ENCODE measurements at places on chromosomes 2 and 18.

GRCh38 chr2:28457237-28457636, 38.6 kb upstream of the PLB1 start:
- DNase-seq: no peak

DNA sequence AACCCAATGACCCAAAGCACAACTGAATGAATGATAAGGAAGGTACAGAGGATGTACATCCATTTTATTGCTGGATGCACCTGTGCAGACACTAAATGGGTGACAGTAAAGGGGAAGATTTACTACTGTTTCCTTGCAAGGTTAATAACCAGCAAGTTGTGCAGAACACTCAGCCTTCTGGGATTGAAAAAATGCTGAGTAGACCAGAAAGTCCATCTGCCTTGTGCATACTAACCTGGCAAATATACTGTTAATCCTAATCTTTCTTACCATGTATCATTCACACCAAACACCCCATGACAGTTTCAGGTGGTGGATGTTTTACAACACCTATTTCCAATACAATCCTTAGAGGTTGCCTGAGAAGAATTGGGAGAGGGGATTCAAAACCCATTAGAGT, 814.1 kb upstream of the NRXN1 start:
- DNase-seq: no peak

GRCh38 chr18:61471942-61472341, 138.7 kb downstream of the CDH20 start:
- no peak for DNase-seq

DNA sequence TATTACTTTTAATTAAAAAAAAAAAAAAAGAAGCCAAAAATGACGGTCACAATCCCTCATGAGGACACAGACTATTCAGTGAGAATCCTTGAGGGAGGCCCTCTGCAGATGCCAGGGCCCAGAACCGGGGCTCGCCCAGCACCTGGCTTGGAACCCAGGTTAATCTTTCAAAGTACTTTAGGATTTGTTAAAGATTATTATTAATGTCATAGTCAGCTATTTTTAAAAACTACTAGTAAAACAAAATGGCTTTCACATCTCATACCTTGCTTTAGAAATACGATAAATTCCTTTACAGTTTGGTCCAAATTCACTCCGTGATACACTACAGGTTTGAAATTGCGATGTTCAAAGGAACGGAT, 27.1 kb downstream of the C2orf76 start:
- no peak for DNase-seq

- no peak for DNase-seq
Observed at GRCh38 chr2:108069515-108070310, 83.4 kb downstream of the SLC5A7 start.

DNA sequence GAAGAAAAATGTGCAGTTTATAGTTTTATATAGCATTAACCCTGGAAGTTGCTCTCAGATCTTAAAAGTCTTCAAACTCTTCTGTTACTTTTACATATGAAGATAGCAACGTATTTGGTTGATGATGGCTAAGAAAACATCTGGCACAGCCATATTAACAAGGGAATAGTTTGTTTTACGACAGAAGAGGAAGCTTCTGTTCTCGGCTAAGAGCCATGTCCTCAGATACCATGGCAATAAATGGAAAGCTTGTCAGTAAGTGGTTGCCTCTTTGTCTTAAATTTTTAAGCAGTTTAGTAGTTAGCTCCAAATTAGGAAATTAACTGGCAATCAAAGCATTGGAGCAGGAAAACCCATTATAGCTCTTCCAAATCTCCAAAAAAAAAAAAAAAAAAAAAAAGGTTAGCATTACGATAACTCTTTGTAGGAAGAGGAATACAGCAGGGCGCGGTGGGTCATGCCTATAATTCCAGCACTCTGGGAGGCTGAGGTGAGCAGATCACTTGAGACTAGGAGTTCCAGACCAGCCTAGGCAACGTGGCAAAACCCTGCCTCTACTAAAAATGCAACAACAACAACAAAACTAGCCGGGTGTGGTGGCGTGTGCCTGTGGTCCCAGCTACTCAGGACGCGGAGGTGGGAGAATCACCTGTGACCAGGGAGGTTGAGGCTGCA, 4.5 kb upstream of the STON1 start:
- DNase-seq: no peak

GRCh38 chr2:114442510-114442909, at the start of gene DPP10:
Gene DPP10, plus strand, starts transcription at chr2:114442641.
- peak; percentile 77 for DNase-seq

DNA sequence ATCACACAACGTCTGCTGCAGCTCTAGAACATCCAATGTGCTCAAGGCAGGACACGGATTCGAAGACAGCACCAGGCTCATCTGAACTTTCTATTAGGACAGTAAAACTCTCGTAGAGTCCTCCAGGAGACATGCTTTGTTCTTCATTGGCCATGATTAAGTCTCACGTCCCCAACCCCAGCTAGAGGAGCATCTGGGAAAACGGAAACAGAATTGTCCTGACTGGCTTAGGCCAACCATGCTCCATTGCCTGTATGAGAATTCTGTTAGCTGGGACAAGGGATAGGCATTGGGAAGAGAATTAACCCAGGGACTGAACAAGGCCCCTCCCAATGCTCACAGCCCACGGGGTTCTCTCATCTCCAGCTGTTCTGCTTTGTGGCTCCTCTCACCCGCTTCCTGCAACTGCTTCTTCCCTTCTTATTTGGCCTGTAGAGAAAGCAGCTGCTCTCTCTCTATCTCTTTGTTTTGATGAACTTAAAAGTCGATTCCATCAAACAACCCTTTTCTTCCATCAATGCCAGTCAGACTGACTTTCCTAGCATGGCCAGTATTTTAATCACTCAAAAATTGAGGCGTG, 75.6 kb downstream of the C1QL2 start:
- no peak for DNase-seq

GRCh38 chr2:20093263-20094141, 42.1 kb upstream of the LAPTM4A start:
- peak; percentile 88 for DNase-seq

- no peak for DNase-seq
Observed at GRCh38 chr2:233917116-233917515, at the start of gene TRPM8. Gene TRPM8, plus strand, starts transcription at chr2:233917373. Its CDS starts 9,165 bp downstream, at chr2:233926538.

GRCh38 chr18:57431467-57432080, 3.6 kb upstream of the ONECUT2 start:
- no peak for DNase-seq

DNA sequence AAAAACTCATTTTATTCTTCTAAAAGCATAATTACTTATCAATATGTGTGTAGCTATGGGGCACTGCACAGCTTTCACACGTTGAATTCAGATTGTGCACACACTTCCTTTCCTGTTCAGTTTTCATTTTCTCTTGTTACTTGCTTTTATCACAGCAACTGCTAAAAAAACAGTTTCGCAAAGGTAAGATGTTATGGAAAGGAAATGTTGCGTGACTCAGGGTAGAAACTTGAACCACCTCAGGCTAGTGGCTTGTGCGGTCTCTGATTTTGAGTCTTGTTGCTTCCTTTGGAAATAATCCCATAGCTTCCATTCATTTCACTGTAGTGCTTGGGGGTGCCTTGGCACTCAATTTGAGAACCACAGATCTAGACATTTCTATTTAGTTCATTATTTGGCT, 171.9 kb downstream of the FMNL2 start:
- DNase-seq: no peak

DNA sequence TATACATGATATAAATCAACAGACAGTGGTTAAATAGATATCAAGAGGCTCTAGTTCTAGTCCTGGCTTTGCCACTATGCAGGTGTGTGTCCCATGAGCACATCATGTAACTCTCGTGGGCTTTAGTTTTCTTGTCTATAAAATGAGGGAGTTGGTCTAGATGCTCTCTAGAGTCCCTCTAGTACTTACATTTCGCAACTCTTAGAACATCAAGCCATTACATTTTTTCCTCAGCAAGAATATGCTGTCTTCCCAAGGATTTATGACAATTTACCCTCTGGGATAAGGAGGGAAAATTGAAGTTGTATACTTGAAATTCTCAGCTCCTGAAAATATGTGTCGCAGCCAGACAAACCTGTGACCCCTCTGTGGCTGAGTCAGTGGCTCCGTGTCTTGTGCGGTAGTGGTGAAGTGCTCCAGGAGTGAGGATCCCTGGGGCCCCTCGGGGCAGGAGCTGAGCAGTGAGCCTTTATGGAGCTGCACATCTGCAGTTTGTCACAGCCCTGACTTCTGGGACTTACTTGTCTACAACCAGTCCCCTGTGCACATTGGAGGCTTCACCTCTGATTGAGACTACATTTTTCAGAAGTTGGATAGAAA, 6.8 kb downstream of the PKP4 start:
- DNase-seq: no peak

Measured in tongue (tissue), 3 donors.